ENCODE measurements at places on chromosomes 7 and 10. TPM values are rescaled to one million over a fixed set of nuclear protein-coding genes. Genes with fewer than 3 reads are reported as not detected.

The PNLIPRP3 gene
- polyA plus RNA-seq: 0.17 TPM

DNA sequence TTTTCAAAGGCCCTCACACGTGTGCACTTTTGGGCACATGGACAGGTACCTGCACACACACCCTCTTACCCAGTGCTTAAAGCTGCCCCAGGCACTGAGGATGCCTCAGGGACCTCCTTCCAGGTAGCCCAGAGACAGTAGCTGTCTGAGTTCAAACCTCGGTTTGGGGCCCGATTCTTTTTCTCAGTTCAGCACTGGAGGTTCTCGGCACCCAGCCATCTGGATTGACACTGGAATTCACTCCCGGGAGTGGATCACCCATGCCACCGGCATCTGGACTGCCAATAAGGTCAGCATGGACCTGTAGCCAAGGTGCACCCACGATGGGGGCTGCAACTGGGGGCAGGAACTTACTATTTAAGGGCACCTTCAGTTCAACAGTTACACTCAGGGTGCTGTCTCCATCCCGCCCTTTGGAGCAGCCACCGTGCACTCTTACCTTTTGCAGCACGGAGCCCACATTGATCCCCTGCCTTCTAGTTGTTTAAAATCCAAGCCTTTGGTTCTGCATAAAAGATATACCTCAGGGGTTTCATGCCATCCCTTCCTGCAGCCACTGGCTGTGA, 17.7 kb downstream of the CPA5 start:
- DNase-seq: no peak

The ASAH2 gene
- 0.23 TPM for polyA plus RNA-seq

- DNase-seq: no peak
These were observed 132.6 kb downstream of the MAPK8 start for GRCh38 chr10:48439031-48439430.

- no peak for DNase-seq
These were observed 33.3 kb downstream of the ARHGAP19 start for GRCh38 chr10:97259119-97259518.

DNA sequence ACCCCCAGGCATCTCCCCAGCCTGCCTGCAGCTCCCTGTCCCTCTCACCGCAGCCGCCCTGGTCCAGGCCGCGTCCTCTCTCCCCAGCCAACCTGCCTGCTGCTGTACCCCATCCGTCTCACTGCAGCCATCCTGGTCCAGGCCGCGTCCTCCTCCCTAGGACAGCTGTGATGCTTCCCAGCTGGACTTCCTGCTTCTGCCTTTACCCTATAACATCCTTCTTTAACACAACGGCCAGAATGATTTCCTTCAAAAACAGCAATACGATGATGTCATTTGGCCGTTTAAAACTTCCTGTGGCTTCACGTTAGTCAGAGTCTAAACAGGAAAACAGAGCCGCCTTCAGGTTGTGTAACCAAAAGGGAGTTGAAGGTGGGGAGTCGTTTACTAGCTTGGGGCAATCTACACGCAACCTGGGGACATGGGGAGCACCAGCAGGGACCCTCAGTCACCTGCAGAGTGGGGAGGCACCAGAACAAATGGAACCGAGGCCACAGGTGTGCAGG, 32.2 kb upstream of the ZFAND2A start:
- no peak for DNase-seq
